ENCODE measurements at places on chromosomes 16 and 17.

GRCh38 chr16:4416200-4417032 is at the start of gene CORO7:
TSS of gene CORO7 (minus strand) at chr16:4416596. CDS start at chr16:4416518, 78 bp downstream.
- DNase-seq: peak; percentile 88

- no peak for DNase-seq
Measured at GRCh38 chr17:2092253-2092652, 37.4 kb downstream of the HIC1 start.

GRCh38 chr17:81891303-81891552 is 158 bp downstream of the ALYREF start:
- no peak for DNase-seq

- DNase-seq: no peak
Measured at GRCh38 chr17:10737736-10738135, 7.9 kb upstream of the TMEM220 start.

DNA sequence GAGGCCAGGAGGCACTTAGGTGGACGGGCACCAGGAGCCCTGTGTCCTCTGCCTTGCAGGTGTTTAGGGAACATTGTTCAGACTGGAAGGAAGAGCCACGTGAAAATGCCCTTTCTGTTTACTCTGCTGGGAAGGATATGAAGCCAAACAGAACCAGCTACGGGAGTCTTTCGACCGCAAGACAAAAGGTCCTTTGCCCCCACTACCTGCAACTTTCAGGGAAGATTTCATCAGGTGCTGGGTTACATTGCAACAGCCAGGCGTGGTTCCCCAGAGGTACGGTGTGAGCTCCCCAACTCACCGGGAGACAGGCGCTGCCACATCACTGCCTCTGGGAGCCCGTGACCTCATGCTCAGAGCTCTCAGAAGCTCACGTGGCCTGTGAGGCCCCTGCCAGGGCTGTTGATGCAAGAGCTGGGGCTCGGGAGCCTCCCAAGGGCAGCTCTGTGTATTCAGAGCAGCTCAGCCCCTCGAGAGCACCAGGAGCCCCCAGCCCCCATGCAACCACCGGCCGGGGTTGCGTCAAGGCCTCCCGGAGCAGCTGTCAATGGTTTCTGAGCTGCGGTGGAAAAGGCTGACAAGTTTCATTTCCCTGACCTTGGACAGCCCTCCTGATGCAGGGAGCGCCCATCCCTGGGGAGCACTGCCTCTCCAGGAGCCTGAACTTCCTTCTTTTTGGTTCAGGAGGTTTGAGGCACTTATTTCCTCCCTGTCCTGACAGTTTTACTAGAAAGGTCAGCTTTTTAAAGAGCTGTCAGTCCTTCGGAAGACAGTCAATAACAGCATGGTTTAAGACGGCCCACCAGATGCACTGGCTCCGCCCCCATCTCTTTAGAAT is 42.1 kb downstream of the TBC1D16 start:
- peak; percentile 95 for DNase-seq

DNA sequence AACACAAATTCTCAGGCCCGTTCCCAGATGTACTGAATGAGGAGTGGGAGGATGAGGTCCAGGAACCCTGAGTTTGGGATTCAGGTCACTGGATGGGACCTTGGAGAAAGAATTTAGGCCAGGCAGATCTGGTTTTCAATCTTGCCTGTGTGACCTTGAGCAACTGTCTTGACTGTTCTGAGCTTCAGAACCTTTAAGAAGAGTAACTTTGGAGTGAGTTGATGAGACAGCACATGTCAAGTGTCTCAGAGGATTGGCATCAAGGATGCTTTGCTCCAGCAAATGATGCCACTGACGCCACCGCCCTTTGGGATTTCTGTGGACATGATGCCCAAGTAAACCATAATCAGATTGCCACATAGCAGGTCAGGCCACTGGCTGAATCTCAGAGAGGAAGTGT is 56.2 kb upstream of the DNAJA2 start:
- no peak for DNase-seq

DNA sequence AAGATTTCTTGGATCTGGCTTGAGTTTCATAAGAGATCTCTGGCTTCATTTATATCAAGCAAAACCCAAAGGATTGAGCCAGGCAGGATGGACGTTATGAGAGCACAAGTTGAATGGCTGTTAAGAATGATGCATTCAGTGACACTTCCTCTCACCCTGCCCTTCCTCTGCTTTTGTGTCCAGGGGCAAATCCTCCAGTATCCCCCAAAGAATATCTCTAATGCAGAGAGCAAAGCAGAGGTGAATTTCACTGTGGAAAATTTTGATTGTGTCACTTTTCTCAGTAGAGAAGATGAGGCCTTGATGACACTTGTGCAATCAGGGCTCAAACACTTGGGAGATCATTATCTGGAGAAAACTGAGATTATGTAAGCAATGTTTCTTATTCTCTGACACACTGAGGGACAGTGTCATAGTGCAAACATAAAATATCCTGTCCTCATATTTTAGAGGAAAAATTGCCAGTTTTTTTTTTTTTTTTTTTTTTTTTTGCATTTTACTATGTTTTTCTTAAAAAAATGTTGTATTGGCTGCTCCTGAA is 25.3 kb downstream of the MARCHF10 start:
- no peak for DNase-seq

GRCh38 chr16:64751906-64752305 is 370.0 kb downstream of the CDH11 start:
- DNase-seq: peak; percentile 84

- DNase-seq: peak; percentile 15
Measured at GRCh38 chr17:76635039-76635438, 8.5 kb downstream of the ST6GALNAC1 start.

GRCh38 chr17:58277802-58278595 is 2.7 kb downstream of the MPO start:
- no peak for DNase-seq

GRCh38 chr16:74601126-74601871 is 5.6 kb downstream of the GLG1 start:
- DNase-seq: no peak

DNA sequence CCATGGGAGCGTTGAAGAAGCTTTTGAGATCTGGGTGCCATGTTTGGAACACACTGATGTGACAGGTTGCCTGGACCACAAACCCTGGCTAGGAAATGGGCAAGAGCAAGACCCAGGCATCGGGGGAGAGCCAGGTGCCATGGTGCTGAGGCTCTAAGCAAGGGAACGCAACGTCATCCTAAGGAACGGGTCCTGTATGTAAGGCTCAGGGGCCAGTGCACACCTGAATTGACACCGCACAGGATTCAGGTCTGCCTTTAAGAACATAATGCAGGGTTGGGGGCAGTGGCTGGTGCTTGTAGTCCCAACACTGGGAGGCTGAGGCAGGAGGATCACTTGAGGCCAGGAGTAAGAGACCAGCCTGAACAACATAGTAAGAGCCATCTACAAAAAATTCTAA is 10.8 kb downstream of the PSMD7 start:
- no peak for DNase-seq

- DNase-seq: no peak
Measured at GRCh38 chr17:75933808-75934207, 7.0 kb downstream of the FBF1 start.

DNA sequence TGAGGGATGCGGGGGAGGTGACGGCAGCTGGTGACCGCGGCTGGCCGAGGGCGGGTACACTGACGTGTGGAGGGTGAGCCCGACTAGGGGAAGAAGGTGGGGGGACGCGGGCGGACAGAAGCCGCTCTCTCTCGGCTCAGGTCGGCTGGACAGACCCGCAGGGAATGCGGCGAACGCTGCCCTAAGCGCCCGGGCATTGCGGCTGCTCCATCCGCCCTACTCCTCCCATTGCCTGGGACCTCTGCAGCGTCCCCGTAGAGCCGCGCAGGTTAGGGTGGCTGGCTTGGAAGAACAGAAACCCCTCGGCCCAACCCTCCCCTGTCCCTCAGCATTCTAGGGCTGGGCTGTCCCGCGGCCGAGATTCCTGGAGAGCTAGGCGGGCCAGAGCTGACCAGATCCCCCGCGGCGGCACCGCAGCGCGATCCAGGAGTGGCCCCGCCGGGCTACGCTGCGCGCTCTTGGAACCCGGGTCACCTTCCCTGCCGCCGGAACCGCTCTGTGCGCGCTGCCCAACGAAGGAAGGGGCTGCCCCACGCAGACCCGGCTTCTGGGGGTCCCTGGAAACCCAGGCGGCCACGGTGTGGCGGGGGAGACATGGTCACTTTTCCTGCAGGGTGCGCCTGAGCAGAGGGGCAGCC is 3.0 kb downstream of the DLX4 start:
- no peak for DNase-seq

DNA sequence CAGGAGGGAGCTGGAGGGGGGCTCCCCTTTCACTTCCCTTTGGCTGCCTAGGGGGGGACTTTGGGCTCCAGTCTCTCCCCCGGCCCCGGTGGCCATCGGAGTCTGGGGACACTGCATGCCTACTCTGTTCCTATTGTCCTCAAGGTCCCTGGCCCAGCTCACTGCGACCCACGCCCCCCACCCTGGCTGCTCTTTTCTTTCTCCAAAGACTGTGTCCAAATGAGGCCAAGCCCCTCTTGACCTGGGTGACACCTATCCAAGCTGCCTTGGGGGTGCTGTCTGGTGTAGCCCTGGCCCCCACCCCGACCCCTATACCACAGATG is 12.9 kb downstream of the UBALD1 start:
- DNase-seq: no peak

- no peak for DNase-seq
Measured at GRCh38 chr17:32100971-32101631, 41.2 kb upstream of the RHOT1 start.

DNA sequence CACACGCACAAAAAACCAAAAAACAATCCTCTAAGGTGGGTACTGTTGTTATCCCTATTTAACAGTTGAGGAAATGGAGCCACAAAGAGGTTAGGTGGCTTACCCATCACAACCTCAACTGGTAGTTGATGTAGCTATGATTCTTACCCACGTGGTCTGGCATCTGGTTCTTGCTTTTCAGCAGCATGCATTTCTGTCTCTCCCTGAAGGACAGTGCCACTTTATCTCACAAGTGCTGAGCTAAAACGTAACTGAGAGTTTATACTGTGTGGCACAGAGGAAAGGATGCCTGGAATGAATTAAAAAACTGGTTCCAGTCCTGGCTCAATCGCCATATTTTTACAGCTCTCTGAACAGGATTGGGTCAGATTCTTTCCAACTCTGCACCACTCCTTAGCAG is 1.9 kb upstream of the CORO6 start:
- no peak for DNase-seq

GRCh38 chr16:65817066-65817465 is 549.4 kb upstream of the CDH5 start:
- DNase-seq: no peak

DNA sequence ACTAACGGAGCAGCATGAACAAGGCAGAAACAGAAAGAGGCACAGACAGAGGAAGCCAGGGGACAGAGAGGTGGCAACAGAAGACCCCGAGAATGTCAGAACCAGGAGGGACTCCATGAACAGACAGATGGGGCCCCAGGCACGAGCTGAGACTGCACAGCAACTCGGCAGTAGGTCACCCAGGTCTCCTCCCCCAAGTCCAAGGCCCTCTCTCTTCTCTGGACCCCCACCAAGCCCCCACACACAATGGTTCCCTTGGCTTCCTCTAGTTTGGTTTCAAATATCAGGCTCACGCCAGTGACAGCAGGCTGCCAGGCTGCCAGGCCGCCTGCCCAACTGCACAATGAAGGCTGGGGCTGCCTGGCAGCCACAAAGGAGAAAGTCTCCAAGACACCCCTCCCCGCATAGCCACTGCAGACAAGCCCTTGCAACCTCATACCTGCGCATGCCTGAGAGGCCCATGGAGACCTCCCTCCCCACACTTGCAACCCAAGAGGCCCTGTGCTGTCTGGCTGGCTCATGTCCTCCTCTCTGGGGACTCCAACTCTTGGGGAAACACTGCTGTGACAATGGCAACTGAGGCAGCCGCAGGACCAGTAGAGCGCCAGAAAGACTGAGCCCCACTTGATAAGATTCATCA is 54.8 kb downstream of the PIMREG start:
- no peak for DNase-seq

DNA sequence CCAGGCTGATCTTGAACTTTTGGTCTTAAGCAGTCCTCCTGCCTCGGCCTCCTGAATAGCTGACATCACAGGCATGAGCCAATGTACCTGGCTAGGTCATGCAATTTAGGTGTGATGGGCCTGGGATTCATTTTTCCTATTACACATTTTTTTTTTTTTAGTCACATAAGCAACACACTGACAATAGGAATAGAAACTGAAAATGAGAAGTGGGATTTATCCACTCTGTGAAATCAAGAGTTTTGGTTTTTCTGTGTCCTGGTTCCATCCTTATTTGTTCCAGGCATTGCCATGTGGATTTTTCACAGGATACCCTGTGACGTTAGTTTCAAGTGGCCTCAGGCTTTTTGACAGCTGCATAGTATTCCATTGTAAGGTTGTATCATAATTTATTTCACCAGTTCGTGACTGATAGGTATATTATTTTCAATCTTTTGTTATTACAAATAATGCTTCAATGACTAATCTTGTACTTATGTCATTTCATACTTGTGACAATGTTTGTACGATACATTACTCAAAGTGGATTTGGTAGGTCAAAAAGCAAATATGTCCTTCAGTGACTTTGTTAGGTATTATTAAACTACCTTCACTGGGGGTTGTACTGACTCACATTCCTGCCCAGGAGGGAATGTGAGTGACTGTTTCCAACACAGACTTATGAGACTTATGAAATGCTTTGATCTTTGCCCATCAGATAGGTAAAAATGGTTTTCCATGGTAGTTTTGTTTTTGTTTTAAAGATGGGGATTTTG is 10.6 kb downstream of the ADCY7 start:
- no peak for DNase-seq

- no peak for DNase-seq
Measured at GRCh38 chr16:69294051-69294450, 17.1 kb upstream of the VPS4A start.

- no peak for DNase-seq
Measured at GRCh38 chr16:77761204-77761603, 27.2 kb upstream of the VAT1L start.

- DNase-seq: no peak
Measured at GRCh38 chr17:69547947-69548346, 133.4 kb downstream of the MAP2K6 start.

DNA sequence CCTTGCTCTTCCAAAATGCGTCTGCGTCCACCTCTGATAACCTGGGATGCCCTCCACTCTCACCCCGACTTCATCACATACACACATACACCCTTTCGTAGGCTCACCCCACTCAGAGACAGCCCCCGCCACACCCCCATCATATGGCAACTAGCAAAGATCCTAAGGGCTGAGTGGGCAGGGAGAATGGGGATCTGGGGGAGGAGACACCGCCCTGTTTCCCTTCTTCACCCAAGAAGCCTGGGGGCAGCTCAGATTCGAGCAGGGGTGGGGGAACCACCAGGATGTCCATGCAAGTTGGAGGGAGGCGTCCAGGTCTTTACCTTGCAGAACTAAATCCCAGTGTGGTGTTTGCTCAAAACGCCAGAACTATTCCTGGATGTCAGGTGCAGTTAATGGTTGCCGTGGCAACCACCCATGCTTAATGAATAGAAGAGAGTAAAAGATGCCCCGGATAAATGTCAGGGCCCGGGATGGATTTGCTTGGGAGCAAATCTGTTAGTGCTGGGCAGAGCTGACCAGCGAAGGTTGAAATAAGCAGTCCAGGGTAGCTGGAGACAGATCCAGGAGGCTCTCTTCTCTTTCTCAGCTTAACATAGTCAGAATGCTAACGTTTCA is 72.8 kb downstream of the CACNG3 start:
- no peak for DNase-seq

Measured in iris pigment epithelial cell (primary cell).